ENCODE measurements at places on chromosomes 2 and 18. TPM values are rescaled to one million over a fixed set of nuclear protein-coding genes. Genes with fewer than 3 reads are reported as not detected.
A peak's percentile ranks its signal among the peaks of the same experiment; 100 is the strongest.

Gene LINC00305
- not detected for polyA plus RNA-seq

GRCh38 chr2:109052922-109053321 is 63.9 kb upstream of the EDAR start:
- no peak for DNase-seq

DNA sequence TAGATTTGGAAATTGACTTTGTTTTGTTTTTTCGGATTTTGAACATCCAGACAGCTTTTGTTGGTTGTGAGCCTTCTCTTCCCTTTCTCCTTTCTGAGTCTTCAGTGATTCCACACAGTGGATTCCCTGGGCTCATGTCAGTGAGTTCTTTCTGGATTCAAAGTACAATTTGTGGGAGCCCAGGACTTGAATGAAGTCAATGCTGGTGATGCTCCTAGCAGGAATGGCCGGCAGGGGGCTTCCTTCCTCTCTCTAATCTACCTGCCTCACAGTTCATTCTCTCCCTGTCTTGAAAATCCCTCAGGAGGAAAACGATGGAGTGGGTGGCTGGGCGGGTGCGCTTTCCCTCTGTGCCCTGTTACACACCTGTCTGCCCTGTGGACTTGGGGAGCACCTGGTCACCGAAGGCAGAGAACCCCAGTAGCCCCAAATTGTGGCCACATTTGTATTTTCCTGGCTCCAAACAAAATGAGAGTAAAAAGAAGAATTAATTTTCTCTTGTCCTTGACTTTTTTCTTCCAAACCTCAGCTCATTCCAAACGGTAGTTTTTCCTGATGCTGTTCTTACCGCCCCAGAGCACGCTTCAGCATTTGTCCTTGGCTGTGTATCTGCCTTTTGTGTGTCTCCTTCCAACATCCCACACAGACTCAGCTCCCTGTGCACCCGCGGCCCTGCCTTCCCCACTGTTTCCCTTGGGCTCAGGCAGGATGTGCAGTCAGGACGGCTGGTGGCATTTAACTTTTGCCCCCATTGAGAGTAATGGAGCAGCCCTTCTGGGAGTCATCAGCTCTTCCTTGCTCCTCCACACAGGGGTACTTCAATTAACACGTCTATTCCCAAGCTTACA is 86.6 kb downstream of the MARCO start:
- no peak for DNase-seq

DNA sequence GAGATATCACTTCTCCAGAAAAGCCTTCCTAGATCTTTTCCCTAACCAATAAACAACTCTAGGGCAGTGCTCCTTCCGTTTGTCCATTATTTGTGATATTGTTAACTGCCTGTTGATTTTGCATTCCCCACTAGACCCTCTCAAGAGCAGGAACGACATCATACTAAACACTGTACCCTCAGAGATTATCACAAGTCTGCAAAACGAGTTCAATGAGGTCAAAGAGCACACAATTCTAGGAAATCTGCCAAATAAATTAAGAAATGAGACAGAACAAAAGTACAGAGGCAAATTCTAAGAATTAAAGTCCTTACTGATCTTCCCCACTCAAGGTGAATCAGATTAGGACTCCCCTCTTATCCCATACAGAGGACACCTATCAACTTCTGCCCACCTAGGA is 7.6 kb downstream of the RTTN start:
- no peak for DNase-seq

- DNase-seq = no peak
These were observed 77.6 kb downstream of the RBMS1 start for GRCh38 chr2:160415991-160416390.

Gene PARD6G
- 6.1 TPM for polyA plus RNA-seq

Gene ELOA2
- not detected for polyA plus RNA-seq

GRCh38 chr2:120821446-120822160 is 85.9 kb downstream of the GLI2 start:
- no peak for DNase-seq

- no peak for DNase-seq
These were observed 26.8 kb downstream of the STK17B start for GRCh38 chr2:196144513-196145126.

DNA sequence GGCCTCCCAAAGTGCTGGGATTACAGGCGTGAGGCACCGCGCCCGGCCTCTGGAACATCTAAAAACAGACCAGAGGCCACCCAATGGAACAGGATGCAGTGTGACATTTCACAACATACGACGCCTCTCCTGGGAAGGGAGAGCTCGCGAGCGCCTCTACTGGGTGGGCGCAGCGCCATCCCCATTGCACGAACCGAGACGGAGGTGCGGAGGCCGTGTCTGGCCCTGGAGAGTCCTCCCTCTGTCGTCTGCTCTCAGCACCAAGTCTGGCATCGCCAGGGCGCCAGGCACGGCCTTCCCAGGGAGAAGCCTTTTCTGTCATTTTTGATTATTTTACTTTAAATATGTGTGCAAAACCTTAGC is 9.4 kb upstream of the GBX2 start:
- DNase-seq = no peak

DNA sequence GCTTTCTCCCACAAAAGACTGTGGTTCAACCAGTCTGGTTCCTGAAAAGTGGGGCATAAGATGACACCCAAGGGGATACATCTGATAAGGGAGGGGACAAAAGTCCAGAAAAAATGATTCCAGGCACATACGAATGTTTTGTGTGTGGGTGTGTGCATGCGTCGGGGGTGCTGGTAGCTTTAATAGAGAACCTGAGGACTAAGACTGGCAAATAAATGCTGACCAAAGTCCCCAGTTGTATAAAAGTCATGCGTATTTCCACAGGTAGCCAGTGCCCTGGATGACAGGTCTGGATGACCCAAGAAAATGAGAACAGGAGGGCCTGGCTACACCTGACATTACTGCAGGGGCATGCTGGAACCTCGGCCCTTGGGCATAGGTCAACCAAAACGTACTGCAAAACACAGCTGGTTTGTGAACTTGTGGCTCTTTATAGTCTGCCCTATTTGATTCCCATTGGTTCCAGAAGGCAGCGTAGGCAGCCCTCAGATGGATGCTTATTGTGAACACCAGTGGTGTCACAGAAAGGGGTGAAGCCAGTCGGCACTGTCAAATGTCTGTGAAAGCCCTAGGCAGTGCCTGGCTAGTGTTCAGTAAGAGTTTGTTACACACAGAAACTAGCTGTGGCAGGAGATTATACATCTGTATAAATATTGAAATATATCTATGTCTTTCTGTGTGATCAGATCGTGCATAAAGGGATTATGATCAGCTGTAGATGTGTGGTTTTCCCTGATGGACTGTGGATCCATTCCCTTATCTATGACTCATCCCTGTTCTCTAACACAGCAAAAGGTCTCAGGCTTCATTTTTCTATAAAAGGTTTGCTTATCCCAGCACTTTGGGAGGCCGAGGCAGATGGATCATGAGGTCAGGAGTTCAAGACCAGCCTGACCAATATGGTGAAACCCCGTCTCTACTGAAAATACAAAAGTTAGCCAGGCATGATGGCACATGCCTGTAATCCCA is 58.3 kb downstream of the INSIG2 start:
- no peak for DNase-seq

DNA sequence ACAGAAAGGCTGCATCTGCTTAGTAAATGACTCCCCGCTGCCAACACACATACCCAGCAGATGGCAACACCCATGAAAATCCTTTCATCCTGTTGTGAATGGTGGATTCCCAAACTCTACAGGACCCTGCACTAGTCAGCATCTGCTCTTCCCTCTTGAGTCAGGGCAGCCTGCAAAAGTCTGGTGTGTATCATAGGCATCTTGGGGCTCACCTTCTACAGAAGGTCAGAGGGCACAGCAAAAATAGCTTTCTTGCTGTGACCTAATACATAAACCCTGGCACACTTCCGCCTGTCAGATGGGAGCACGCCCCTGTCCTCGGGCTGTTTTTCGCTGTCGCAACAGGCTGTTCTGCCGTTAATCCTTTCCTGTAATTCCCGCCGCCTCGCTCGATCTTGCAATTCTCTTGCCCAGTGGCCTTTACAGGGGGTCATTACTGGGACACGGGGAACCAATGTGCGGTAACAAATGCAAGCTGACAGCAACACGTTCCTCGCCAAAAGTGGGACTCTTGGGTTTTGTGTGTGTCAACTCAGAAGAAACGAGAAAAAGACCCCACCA is 19.9 kb upstream of the SCYGR1 start:
- no peak for DNase-seq

GRCh38 chr2:221680548-221680947 is 108.4 kb upstream of the EPHA4 start:
- no peak for DNase-seq

Gene VAMP8
- polyA plus RNA-seq = 8.0 TPM

GRCh38 chr2:123136419-123136818 is 888.7 kb upstream of the CNTNAP5 start:
- DNase-seq = no peak

Gene PTPN4
- polyA plus RNA-seq = 11.6 TPM

Gene HAAO
- 18.0 TPM for polyA plus RNA-seq

Gene PLEKHA3
- 16.2 TPM for polyA plus RNA-seq

DNA sequence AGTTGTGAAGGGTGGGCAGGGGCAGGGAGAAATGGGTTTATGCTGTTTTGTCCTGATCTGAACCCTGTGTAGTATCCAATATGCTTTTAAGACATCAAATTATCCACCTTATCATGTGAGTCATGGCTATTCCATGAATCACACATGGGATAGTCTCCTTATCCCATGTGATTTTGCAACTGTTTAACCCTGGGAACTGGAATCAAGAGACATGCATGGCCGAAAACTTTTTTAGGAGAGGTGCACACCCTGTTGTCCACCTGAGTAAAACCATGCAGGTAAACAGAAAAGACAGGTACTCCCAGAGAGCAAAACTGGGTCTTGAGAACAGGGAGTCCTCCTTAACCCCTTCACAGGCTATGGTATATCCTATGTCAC is 490.6 kb upstream of the HS6ST1 start:
- DNase-seq = no peak

Gene EMILIN1
- 85.0 TPM for polyA plus RNA-seq

Gene DTNB
- polyA plus RNA-seq = 8.1 TPM

DNA sequence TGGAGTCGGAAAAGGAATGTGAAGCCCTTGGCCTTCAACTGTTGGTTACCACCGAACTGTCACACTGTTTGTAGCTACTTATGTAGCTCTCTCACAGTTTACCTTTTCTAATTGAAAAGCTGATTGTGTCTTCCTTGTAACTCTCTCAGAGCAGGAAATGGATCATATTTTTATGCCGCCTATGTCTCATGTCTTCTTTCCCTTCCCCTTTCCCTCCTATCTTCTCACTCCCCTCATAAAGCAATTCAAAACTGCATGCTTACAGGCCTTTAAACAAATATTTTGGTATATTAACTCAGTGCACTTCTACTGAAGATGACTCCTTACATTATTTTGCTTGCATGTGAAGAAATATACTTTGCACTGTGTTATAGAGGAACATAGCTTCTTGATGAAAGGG is 6.0 kb downstream of the SLC39A10 start:
- no peak for DNase-seq

Gene SLC23A3
- polyA plus RNA-seq = 1.2 TPM

DNA sequence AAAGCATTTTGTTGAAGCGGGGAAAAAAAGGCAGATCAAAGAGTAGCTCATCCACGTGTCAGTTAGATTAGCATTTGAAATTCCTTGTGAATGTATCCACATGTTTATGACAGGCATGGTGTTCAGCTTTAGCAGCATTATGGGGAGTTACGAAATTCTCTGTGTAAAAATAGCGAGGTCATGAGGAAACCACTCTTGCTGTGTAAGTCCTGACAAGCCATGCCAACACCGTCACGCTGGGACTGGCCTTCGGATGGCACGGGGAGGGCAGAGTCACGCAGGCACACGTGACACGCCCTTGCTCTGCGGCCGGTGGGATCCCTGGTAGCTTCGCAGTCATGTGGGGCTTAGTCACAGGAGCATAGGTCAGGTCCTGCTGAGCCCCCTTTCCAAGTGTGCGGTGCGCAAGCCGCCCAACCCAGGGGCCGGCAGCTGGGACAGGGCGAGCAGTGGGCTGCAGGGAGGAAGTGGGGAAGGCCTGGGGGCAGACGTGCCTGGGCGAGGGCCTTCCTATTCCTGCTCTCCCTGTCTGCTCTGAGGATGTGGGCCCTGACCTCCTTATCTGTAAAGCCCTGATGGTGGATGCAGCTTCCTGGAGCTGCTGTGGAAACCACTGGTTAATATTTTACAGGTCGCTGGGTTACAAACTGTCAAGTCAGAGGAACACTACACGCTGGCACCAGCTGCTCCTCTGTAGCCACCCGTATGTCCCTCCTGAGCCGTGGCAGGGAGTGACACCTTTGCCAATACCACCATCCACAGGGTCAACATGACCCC is 18.0 kb downstream of the MBP start:
- DNase-seq = peak; percentile 47

Gene EMILIN2
- polyA plus RNA-seq = 44.9 TPM

- DNase-seq = no peak
These were observed 25.5 kb upstream of the RPL37A start for GRCh38 chr2:216473187-216473586.

- peak; percentile 83 for DNase-seq
These were observed 290.8 kb upstream of the TANK start for GRCh38 chr2:160869411-160869810.

GRCh38 chr2:37636381-37637066 is 34.9 kb downstream of the CDC42EP3 start:
- no peak for DNase-seq

- no peak for DNase-seq
These were observed 94.6 kb downstream of the LCLAT1 start for GRCh38 chr2:30541680-30542079.

- DNase-seq = no peak
These were observed 155.8 kb downstream of the CDH7 start for GRCh38 chr18:65906621-65907034.

GRCh38 chr2:46410273-46411244 is 68.8 kb upstream of the TMEM247 start:
- DNase-seq = no peak

DNA sequence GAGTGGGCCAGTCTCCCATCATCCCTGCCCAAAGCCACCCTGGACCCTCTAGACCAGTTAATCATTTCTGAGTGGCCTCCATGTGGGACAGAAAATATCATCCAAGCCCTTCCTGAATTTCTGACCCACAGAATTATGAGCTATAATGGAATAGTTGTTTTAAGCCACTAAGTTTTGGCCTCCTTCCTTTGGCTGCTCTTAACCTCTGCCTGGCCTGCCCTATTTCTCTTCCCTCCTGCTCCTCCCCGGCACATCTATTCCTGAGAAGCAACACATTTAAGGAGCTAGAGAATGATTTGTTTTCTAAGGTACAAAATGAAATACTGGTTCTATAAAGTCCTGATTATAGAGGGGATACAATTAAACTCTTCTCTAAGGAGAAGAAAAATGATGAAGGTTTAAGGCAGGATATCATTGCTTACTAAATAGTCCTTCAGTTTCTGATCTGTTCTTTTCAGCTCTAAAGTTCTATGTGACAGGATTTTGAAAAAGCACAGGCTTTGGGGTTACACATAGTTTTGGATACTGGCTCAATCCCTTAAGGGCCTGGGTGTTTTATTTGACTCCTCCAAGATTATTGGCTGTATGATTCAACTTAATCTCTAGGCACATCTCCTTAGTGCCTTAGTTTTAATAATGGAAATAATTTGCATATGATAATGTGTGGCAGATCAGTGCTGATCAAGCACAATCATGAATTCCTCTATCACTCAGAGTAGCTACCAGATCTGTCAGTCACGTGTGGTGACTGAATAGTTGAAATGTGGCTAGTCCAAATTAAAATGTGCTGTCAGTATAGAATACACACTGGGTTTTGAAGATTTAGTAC is 240.3 kb downstream of the VAPA start:
- no peak for DNase-seq

Gene G6PC2
- polyA plus RNA-seq = not detected

GRCh38 chr2:66272751-66273150 is 162.2 kb upstream of the MEIS1 start:
- DNase-seq = no peak

Gene UGT1A5
- not detected for polyA plus RNA-seq

Measured in muscle of back (tissue), 13 donors.